ENCODE measurements at places on chromosomes 3 and 15.

- no peak for DNase-seq
These were observed 3.7 kb downstream of the CIB1 start for GRCh38 chr15:90230071-90230494.

GRCh38 chr3:30804984-30805383 lies 89.5 kb downstream of the GADL1 start:
- no peak for DNase-seq

DNA sequence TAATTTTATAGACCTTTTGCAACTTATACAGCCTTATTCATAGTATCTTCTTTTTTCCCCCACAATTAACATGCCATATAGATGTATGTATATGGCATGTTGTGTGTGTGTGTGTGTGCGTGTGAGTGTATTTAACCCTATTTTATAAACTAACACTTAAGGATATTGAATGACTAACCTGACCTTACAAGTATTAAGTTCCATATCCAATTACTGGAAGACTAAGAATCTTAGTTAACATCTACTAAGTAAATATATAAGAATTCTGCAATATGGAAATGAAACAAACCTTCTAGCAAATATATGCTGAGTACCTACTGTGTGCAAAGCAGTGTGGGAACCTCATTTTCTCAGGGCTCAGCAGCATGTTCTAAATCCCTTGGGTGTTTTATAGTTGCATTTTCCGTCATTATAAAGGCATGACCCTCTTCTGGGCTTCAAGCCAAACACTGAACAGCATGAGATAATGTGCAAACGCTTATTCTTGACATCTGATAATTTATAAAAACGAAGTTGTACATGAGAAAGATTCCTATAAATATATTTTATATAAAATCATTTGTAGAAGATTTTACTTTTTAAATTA lies 105.5 kb downstream of the NLGN1 start:
- DNase-seq: peak; percentile 76

DNA sequence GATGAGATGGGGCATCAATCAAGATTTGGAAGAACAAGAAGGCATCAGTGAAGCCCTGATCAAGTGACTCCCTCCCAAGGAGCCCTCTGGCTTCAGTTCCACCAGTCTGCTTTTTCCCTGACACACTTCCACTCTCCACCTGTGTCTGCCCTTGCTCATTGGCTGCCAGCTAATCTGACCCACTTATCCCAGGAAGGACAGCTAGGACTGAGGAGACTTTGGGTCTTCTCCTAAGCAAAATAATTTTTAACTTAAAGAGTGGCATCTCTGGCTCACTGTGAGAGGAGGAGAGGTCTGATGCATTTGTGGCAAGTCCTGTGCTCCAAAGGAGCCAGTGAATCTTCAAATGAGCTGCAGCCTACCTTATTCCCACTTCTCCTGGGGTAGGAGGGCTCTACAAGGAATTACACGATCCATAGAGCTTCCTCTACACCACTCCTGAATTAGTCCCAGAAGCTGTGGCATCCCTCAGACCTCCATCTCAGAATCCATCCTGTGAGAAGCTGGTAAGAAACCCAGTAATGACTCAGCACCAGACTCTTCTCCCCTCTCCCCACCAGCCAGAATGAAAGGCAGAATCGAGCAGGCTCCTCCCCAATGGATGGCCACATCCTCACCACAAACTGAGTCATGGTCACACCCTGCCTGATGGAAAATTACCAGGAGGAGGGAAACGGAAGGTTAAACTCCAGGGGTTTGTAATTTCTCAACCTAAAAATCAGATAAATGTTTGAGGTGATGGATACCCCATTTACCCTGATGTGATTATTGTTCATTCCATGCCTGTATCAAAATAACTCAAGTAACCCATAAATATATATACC lies 6.3 kb upstream of the PKM start:
- DNase-seq: peak; percentile 97

Measured in astrocyte of the cerebellum (primary cell).